Transverse colon (tissue), 4 donors: ENCODE measurements at places on chromosomes 7 and 10. TPM values are rescaled to one million over a fixed set of nuclear protein-coding genes. Genes with fewer than 3 reads are reported as not detected.

GRCh38 chr7:93442478-93443224 lies 131.9 kb downstream of the CALCR start:
- DNase-seq: peak; percentile 13

GRCh38 chr7:3636131-3636860 lies 335.2 kb downstream of the SDK1 start:
- DNase-seq: no peak

DNA sequence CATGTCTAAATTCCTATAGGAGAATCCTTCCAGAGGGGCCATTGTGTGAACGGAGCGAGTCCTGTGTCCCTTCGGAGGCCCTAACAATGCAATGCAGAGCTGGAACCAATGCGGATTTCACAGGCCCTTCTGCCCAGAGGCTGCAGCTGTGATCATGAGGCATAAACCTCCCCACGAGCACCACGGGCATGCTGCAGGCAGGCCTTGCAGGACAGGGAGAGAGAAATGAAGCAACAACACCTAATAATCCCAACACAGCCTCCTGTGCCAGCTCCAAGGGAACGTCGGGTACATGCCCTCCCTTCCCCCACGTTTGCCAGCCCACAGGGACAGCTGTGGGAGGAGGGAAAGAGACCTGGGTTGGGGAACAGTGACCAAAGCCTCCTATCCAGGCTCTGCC lies 74.4 kb downstream of the TNS3 start:
- DNase-seq: no peak

GRCh38 chr10:104331208-104331838 lies 6.9 kb downstream of the ITPRIP start:
- peak; percentile 45 for DNase-seq

DNA sequence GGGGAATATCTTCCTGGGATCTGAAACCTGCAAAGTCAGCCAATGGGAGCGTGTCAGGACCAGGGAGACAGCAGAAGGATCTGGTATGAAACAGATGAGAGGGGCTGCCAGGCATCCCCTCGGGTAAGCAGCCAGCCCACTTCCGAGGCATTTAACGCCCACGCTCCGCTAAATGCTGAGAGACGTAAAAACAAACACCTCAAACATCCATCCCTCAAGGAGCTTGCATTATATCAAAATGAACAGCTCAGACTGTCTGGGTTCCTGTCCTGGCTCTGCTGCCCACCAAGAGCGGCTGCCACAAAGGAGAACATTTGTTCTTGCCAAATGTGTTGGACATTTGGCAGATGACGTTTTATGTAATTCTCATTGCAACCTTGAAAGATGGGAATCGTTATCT lies 7.0 kb upstream of the SERPINE1 start:
- no peak for DNase-seq

DNA sequence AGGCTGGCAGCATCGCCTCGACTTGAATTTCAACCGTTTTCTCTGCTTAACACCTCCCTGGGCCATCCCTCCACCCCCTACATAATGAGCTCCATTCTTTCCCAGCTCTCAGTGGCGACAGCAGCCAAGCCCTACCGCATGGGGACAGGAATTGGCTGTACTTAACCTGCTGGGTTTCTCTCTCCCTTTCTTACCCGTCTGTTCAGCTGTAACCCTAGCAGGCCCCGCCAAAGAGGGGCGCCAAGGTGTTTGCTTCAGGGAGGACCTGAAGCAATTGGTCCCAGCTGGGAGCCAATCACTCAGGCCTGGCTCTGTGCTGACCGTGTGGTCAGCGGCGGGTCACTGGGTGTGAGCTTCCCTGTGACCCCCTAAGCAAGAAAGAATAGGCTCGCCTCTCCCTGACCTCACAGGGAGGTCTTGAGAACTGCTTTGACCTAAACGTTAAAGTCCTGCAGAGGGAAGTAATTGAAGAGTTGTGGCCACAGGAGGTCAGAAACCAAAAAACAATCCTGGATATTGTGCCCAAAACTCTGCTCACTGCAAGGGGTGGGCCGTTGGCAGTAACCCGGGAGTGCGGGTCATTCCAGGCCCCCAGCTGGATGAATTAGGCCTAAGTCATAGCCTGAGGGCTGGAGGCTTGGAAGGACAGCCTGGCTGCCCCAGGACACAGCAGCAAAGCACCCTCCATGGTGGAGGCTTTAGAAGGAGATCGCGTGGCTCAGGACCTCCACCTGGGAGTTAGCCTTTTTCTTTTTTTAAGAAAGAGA lies 114.6 kb downstream of the ITIH5 start:
- DNase-seq: no peak

DNA sequence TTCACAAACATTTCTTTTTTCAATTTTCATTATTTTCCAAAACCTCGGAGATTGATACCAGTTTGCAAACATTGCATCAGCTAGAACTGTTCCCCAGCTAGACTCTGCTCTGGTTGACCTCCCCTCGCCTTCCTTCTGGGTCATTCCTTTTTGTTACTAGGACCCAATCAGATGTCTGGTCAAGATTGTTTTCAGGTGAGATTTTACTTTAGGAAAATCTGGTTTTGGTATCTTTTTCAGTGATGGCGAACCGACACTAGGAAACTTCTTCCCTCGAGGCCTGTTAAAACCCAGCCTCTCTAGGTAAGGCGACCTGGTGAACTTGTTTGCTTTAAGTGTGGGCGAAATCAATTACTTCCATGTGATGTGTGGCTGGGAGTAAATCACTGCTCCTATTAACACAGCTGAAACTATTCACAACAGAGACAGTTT lies 8.4 kb downstream of the PROSER2 start:
- DNase-seq: no peak

DNA sequence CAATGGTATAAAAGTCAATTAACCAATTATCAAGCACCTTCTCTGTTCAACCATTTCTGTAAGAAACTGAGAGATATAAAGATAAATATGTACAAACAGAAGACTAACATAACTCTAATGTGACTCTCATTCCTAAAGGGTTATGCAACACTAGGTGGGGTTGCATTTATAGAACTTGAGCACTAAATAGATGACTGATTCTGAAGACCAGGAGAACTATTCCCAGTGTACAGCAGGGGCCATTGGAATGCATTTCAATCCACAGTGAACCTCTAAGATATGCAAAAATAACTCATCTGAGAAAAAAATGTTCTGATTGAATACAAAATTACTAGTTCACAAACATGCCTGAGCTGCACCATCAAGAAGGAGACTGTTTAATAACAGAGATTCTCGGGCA lies 341.2 kb upstream of the STEAP1 start:
- DNase-seq: no peak

- DNase-seq: no peak
Observed at GRCh38 chr10:71648254-71648932, 71.2 kb downstream of the C10orf105 start.

- DNase-seq: no peak
Observed at GRCh38 chr10:119413471-119414080, 128.9 kb downstream of the RGS10 start.

GRCh38 chr7:112446431-112446830 lies 3.8 kb upstream of the IFRD1 start:
- no peak for DNase-seq

DNA sequence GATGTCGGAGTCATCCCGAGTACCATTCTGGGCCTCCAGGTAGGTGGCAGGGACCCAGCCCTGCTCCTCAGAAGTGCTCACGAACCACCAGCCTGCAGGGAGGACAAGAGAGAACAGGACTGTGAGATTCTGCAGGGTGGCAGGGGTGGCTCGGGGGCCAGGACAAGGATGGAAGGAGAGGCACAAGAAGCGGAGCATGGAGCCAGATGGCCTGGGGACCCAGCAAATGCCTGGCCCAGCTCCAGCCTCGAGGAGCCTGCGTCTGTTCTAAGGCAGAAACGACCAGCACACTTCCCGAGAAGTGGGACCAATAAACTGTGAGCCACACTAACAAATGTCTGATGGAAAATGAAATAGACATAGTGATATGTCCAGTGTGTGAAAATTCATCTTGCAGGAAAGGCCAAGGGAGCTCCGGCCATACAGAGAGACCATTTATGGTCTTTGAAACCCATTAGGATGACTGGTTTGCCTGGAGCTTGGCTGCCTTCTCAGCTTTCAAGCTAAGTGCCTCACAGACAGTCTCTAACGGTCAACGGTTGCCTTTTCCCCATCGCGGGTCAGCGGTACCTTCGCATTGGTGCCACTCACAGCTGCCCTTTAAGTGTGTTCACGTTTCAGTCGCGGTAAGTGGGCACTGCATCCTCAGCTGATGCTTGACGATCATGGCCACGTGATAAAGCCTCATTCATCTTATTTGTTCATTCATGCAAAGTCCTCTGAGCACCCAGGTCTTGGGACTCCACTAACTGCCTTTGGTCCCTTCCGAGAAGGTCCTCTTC lies 133.8 kb downstream of the NEURL1 start:
- no peak for DNase-seq

DNA sequence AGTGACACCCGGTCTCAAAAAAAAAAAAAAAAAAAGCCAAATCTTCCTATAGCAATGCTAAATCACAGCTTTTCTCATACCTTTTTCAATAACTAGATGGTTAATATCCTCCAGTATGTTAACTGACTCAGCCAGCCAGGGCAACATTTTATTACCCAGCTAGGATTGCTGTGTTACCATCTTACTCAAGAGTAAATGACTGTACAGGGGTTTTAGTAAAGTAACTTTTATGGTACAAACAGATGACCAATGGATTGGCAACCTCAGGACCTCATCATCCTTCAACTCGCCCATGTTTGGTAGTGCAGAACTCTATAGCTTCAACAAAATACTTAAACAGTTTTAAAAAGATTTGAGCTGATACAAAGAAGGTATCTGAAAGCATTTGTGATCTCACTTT lies 59.5 kb downstream of the HBP1 start:
- no peak for DNase-seq

- no peak for DNase-seq
Observed at GRCh38 chr10:119197921-119198320, 9.4 kb upstream of the GRK5 start.

GRCh38 chr7:51034521-51035264 lies 252.0 kb upstream of the GRB10 start:
- no peak for DNase-seq

DNA sequence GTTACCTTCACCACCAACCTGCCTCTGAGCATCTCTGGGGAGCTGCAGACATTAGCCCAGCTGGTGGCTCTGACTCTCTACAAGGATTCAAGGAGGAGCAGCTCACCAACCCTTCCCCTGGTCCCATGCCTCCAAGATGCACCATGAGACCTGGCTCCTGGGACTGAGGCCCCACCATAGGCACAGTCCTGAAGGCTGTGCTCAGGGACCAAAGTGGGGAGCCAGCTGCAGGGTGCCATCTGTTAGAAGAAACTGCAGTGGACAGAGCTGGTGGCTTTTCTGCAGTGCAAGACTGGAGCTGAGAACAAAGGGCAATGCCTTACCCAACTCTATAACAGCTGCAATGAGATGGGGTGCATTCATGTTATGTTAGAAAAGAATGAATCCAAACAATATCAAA lies 581.6 kb downstream of the TCERG1L start:
- no peak for DNase-seq

GRCh38 chr10:126806498-126806897 lies 98.7 kb upstream of the DOCK1 start:
- no peak for DNase-seq

Gene AS3MT
- total RNA-seq: 2.9 TPM

Gene STEAP1B
- not detected for total RNA-seq

Gene IFIT1B
- not detected for total RNA-seq

Gene LRIT1
- total RNA-seq: not detected

Gene LAMB1
- 70.3 TPM for total RNA-seq

Gene ACTR3C
- 71.1 TPM for total RNA-seq

Gene NYAP1
- total RNA-seq: not detected

Gene FEZF1
- total RNA-seq: not detected

Gene ACTR1A
- 49.7 TPM for total RNA-seq

Gene MRLN
- total RNA-seq: not detected

Gene CARD11
- total RNA-seq: 5.1 TPM

Gene ZNF107
- 11.2 TPM for total RNA-seq

Gene KIAA1549
- 0.60 TPM for total RNA-seq

Gene LIPM
- total RNA-seq: not detected
